ENCODE measurements at places on chromosomes 5 and 9.

DNA sequence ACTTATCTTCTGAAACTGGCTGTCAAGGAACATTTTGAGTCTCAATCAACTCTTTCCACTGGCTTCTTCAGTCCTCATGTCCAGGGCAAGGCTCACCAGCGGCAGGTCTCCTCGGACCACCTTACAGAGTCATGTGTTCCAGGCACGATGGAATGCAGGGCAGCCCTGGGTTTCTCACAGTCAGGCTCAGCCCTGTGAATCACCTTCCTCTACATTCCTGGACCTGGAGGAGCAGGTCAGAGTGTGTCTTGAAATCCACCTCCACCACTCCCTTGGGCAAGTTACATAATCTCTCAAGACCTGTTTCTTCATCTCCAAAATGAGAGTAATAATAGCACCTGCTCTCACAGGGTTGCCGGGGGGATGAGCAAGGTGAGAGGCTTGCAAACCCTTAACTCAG, 16.0 kb downstream of the ENC1 start:
- peaks cover 10% of the 10 kb centered on the region for H3K36me3 ChIP-seq
- peaks cover 36% of the 10 kb centered on the region for H3K4me1 ChIP-seq
- H3K27me3 ChIP-seq, result no peaks in the 10 kb centered on the region

DNA sequence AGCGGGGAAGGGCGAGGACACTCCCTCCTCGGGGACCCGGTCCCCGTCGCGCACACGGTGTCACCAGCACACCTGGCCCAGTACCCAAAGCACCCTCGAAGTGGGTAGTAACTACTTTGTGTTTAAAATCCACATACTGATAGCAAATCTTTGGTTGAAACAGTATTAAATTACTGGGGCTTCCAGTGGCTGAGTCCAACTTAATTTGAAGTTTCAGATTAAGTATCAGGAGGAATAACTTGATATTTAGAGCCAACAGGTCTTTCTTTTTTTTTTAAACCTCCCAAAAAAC, 615 bp downstream of the ATG10 start:
- peaks cover 20% of the 10 kb centered on the region for H3K4me1 ChIP-seq
- H3K27ac ChIP-seq, result peak overlapping the region; percentile 83
- no peak for DNase-seq
- no peaks in the 10 kb centered on the region for H3K36me3 ChIP-seq
- no peaks in the 10 kb centered on the region for H3K27me3 ChIP-seq

GRCh38 chr5:172839669-172840431, 5.8 kb downstream of the ERGIC1 start:
- no peaks in the 10 kb centered on the region for H3K27me3 ChIP-seq
- no peak overlapping the region for H3K4me3 ChIP-seq
- no peak for DNase-seq

GRCh38 chr5:135830876-135831275, 3.6 kb upstream of the SLC25A48 start:
- H3K4me3 ChIP-seq, result no peak overlapping the region
- no peak for DNase-seq
- no peaks in the 10 kb centered on the region for H3K27me3 ChIP-seq
- no peaks in the 10 kb centered on the region for H3K36me3 ChIP-seq
- no peaks in the 10 kb centered on the region for H3K4me1 ChIP-seq

DNA sequence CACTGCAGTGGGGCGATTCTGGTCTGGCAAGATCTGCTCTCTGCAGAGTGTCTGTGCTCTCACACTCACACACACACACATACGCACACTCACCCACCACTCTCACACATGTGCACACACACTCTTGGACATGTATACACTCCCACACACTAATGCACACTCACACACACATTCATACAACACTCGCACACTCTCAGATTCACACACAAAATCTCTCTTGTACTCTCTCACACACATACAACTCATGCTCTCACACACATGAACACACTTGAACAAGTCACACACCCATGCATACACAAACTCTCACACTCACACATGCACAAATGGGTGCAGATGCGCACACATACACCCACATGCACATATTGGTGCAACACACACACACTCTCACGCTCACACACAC, 31.7 kb downstream of the TMEM174 start:
- H3K4me1 ChIP-seq, result no peaks in the 10 kb centered on the region
- no peak overlapping the region for H3K4me3 ChIP-seq
- H3K36me3 ChIP-seq, result no peaks in the 10 kb centered on the region
- DNase-seq, result no peak
- no peak overlapping the region for H3K27ac ChIP-seq
- no peaks in the 10 kb centered on the region for H3K27me3 ChIP-seq

GRCh38 chr5:14908172-14908571, 36.6 kb upstream of the ANKH start:
- DNase-seq, result no peak
- no peak overlapping the region for H3K27ac ChIP-seq
- H3K4me3 ChIP-seq, result no peak overlapping the region

GRCh38 chr9:119412399-119412798, 43.2 kb upstream of the BRINP1 start:
- no peaks in the 10 kb centered on the region for H3K4me1 ChIP-seq
- H3K27me3 ChIP-seq, result no peaks in the 10 kb centered on the region
- H3K36me3 ChIP-seq, result no peaks in the 10 kb centered on the region
- no peak overlapping the region for H3K4me3 ChIP-seq

DNA sequence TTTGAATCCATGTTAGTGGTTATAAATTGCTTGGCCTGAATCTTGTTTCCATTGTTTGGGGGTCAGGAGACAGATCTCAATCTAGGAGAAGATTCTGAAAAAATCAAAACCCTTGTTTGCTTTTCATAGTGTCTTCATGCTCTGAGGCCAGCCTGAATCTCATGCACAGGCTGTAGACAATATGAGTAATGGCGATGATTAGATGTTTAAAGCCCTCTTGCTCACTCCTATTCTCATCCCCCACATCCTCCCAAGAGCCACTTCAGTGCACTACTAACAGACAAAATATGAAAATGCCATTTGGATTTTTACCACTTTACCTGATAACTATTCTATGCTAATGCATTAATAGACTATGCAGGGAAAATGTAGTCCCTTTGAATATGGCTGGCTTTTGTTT, 129.4 kb downstream of the NUDT12 start:
- no peaks in the 10 kb centered on the region for H3K4me1 ChIP-seq
- no peaks in the 10 kb centered on the region for H3K27me3 ChIP-seq
- DNase-seq, result no peak
- no peak overlapping the region for H3K27ac ChIP-seq
- H3K36me3 ChIP-seq, result no peaks in the 10 kb centered on the region

- H3K4me1 ChIP-seq, result peaks cover 27% of the 10 kb centered on the region
- H3K36me3 ChIP-seq, result no peaks in the 10 kb centered on the region
- no peak for DNase-seq
Observed at GRCh38 chr5:108212775-108213346, 169.0 kb downstream of the FBXL17 start.

- no peak overlapping the region for H3K27ac ChIP-seq
- no peak overlapping the region for H3K4me3 ChIP-seq
- no peak for DNase-seq
- H3K4me1 ChIP-seq, result no peaks in the 10 kb centered on the region
- H3K36me3 ChIP-seq, result no peaks in the 10 kb centered on the region
Observed at GRCh38 chr5:125874057-125874456, 549.2 kb upstream of the GRAMD2B start.

- no peak for DNase-seq
- no peak overlapping the region for H3K27ac ChIP-seq
- no peaks in the 10 kb centered on the region for H3K27me3 ChIP-seq
- H3K4me3 ChIP-seq, result no peak overlapping the region
- H3K4me1 ChIP-seq, result no peaks in the 10 kb centered on the region
Observed at GRCh38 chr5:43172779-43173178, 19.2 kb upstream of the NIM1K start.

GRCh38 chr5:67094476-67095300, 101.9 kb downstream of the CD180 start:
- no peak overlapping the region for H3K4me3 ChIP-seq
- no peak for DNase-seq
- H3K4me1 ChIP-seq, result no peaks in the 10 kb centered on the region
- H3K36me3 ChIP-seq, result no peaks in the 10 kb centered on the region

Measured in HCT116 (cell line).